ENCODE measurements at places on chromosomes 6 and 20.

GRCh38 chr6:37822851-37823682 is 3.5 kb downstream of the ZFAND3 start:
- no peak for DNase-seq

GRCh38 chr6:89637960-89638319 is 607 bp downstream of the LYRM2 start:
- no peak for DNase-seq

- no peak for DNase-seq
Observed at GRCh38 chr6:35922139-35922554, 1.2 kb upstream of the SRPK1 start.

- DNase-seq, result no peak
Observed at GRCh38 chr6:43733471-43734293, 36.3 kb upstream of the VEGFA start.

DNA sequence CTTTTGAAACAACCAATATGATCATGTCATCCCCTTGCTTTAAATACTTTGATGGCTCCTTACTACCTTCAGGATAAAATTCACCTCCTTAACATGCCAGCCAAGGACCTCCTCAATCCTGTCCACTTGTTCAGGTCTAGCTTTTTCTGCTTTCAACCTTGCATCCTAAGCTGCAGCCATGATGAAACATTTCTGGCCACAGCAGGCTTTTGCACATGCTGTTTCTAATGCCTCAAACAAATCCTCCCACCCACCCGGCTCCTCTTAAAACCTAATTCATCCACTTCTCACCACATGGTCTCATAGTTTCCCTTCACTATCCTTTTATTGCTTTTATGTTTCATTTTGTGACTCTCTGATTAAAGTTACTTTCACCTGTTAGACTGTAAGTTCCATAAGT is 124.6 kb downstream of the MYB start:
- DNase-seq, result no peak

DNA sequence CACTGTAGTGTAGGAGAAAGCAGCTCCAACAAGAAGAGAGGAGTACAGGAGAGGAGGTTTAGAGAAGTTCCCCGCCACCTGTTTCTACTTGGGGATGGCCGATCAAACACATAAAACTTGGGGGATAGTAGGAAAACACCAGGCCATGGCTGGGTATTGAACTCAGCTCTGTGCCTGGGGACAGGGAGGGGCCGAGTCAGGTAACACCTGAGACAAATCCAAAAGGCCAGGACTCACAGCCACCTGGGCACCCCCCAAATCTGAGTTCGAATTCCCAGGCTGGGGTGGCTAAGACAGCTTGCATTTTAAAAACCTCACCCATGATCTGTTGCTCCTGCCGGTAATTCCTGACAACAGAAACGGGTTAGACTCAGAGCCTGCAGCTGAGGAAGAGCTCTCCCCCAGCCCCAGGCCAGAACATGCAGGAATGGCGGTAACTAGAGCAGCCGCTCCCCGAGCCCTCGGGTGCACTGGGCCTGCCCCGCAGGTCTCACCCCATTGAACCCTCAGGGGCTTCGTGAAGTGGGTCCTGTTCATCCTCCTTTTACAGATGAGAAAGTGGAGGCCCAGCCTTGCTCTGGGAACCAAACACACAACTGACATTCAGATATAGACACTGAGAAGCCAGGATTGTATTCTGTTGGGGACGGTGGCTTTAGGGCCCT is 61.0 kb downstream of the TCP11 start:
- no peak for DNase-seq
